ENCODE measurements at places on chromosomes 3 and 15. TPM values are rescaled to one million over a fixed set of nuclear protein-coding genes. Genes with fewer than 3 reads are reported as not detected.

DNA sequence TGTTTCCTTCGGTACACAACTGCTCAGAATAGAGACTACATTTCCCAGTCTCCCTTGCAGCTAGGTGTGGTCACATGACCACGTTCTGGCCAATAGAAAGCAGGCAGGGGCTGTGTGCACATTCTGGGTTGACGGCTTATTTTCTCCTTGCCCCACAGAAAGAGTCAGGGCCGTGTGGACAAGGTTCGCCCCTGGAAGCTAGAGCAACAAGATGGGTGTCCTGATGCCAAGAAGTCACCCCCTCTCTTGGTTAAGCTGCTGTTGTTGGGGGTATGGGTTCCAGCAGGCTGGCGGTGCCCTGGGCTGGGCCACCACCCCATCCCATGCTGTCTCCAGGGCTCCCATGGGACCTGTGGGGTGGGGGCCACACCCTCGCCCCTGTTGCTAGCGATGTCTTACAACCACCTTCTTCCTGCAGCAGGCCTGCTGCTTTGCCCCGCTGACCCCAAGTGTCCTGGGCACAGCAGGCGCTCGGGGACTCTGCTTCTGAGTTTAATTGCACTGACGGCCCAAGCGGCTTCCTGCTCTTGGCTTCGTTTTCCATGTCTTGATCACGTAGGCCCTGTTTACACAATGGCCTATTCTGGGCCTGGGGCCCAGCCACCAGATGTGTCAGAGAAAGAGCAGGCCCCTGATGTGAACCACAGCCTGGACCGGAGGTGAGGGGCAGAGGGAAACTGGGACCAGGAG, 24.9 kb downstream of the ABTB1 start:
- DNase-seq: peak; percentile 78

DNA sequence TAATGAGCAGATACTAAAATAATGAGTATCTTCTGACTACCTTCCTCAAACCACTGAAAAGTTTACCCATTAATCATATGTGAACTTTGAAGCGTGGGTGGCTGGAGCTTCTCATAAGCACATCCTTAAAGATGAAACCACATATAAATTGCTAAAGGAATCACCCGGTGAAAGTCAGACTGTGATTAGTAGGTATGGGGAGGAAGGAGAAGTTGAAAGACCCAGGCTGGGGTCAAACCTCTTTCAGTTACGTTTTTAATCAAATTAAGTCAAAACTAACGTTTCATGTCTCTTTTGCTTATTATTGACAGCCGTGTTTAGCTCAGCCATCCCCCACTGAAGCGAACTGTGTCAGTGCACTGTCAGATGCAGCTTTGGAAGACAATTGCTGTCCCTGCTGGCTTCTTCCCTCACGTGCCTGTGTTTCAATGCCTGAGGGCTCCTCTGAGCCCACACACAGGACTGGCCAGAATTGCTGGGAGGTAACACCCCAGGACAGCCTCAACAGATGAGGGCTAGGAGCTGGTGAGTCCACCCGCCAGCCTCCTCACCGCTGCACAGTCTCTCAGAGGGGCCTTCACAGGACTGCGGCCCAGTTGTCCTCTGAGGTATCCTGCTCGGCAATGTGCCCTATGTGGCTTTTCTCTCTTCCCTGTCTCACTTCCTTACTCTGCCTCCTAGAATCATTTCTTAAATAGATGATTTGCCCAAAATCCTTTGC, 29.3 kb upstream of the SH3BP5 start:
- no peak for DNase-seq

DNA sequence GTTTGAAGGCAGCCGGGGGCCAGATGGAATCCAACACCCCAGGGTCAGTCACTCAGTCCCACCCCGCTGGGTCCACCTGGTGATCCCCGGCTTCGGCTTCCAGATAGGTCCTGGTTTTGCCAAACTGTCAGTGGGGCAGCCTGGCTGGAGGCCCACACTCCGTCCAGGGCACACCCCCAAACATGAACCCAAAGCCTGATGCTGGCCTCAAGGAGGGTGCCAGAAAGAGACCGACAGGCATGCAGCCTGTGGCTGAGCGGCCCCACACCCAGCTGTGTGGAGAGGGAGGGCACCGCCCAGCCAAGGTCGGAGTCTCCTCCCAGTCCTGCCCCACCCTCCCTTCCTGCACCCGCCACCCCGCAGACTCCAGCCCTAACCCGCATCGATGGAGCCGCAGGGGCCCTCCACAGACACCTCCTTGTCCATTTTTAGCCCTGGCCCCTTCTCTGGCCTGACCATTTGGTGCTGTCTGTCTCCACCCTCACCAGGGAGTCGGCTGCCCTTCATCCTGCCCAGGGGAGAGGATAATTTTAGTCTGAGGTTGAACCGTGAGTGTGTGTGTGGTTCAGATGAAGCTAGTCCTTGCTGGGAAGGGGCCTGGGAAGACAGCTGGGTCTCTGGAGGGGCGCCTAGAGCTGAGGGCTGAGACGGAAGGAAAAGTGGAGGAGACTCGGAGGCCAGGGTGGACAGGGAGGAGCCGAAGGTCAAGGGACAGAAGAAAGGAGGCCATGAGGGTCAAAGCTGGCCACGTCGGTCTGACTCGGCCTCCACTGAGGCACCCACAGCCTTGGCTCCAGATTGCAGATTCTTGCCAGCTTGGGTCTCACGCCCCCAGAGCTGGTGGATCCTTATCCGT, 23.1 kb downstream of the TNK2 start:
- DNase-seq: no peak

DNA sequence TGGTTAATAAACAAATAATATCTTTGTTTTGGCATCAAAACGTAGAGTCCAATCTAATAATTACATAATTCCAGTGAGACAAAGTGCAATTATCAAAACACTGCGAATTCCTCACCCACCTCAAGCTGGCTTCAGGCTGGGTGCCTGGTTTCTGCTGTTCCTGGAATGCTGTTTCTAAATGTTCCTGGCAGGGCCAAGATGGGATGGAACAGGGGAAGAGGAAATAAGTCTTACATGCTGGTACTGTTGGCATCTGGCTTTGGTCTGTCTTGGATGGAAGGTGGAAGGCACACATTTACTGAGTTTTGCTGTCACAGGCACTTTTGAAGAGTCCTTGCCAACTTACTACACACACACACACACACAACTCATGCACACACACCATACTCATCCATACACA, 101.9 kb upstream of the SLCO3A1 start:
- no peak for DNase-seq

DNA sequence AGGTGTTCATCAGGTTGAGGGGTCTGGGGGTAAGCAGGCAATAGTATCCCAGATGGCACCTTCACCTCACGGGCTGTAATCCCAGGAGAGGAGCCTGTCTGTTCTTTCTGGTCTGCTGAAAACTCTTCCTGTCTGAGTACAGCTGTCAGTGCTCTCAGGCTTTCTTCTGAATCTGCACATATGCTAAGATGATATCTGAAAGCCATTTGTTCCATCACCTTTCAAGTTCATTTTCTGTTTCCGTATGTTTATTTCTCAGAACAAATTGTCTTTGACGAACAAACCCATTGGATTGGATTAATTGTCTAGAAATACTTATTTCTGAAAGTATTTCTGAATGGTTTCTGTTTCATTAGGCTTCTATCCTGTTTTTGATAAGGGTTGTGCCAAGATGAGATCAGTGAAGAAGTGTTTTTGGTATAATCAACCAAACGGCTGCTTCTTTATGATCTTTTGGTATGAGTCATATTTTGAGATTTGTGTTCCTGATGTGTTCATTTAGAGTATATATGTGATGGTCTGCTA, 13.3 kb downstream of the ZNF592 start:
- DNase-seq: no peak

GRCh38 chr3:177378168-177378567, 180.9 kb upstream of the TBL1XR1 start:
- no peak for DNase-seq

GRCh38 chr3:131535596-131535995, 32.8 kb upstream of the MRPL3 start:
- DNase-seq: no peak

GRCh38 chr3:15303728-15304127, 28.7 kb downstream of the SH3BP5 start:
- DNase-seq: no peak

GRCh38 chr3:103684904-103685303, 1250.1 kb downstream of the ZPLD1 start:
- DNase-seq: no peak

Gene UTS2B
- not detected for total RNA-seq

Gene ADAMTSL3
- total RNA-seq: 1.6 TPM

Gene RBPMS2
- 15.4 TPM for total RNA-seq

Gene MRPL46
- total RNA-seq: 23.6 TPM
